Type B pancreatic cell (in vitro differentiated cells): ENCODE measurements at places on chromosomes 12 and 14. TPM values are rescaled to one million over a fixed set of nuclear protein-coding genes. Genes with fewer than 3 reads are reported as not detected.

RPS6KA5 gene
- total RNA-seq, result 6.0 and 7.4 TPM in 2 replicates

FOXG1 gene
- 0.10 and 1.7 TPM in 2 replicates for total RNA-seq

SDR9C7 gene
- total RNA-seq, result 0.22 and 0.26 TPM in 2 replicates

CIPC gene
- total RNA-seq, result 27.2 and 34.0 TPM in 2 replicates

CEBPE gene
- total RNA-seq, result not detected in 2 replicates

NXPH4 gene
- total RNA-seq, result 15.1 and 45.5 TPM in 2 replicates

ZC2HC1C gene
- 3.7 and 4.7 TPM in 2 replicates for total RNA-seq

GLIPR1L1 gene
- total RNA-seq, result not detected in 2 replicates

DNA sequence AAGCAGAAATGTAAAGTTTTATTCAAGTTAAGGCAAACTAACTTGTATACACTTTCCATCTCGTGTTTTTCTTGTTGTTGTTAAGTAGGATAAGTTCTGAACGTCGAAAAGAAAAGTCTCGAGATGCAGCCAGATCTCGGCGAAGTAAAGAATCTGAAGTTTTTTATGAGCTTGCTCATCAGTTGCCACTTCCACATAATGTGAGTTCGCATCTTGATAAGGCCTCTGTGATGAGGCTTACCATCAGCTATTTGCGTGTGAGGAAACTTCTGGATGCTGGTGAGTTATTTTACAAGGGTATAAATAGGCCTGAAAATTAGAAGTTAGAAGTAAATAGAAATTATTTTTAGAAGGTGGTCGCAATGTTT lies 25.0 kb downstream of the HIF1A start:
- H3K27ac ChIP-seq, result no peak overlapping the region
- peaks cover 14% of the 10 kb centered on the region for H3K4me1 ChIP-seq
- no peaks in the 10 kb centered on the region for H3K27me3 ChIP-seq

- H3K27me3 ChIP-seq, result no peaks in the 10 kb centered on the region
- no peak for DNase-seq
- H3K4me1 ChIP-seq, result peaks cover 34% of the 10 kb centered on the region
Observed at GRCh38 chr14:51653775-51654532, 2.2 kb downstream of the FRMD6 start.

DNA sequence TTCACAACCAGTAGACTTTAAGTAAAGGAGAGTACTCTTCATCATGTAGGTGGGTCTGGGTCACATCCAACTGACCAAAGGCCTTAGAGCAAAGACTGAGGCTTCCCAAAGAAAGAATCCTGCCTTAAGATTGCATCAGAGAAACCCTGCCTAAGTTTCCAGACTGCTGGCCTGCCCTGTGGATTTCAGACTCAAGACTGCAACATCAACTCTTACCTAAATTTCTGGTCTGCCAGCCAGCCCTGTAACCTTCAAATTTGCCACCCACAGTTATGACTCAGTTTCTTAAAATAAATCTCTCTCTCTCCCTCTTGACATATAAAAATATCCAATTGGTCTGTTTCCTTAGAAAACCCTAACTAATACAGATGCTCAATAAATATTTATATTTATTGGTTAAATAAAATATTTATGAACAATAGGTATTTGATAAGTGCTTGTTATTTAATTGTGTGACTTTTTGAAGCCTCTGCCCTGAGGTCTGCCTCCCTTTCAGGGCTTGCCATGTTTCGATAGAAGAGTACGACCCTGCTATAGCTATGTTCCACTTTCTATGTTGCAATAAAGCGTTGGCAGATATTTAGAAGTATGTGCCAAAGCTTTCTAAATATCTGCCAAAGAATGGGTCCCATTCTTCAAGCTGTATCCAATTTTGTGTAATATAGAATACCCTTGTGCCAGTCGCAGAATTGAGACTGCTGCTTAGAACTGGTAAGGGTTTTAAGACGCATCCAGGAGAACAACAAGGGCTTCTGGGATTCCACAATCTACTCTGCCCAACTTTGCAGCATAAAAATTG lies 65.7 kb downstream of the TMEM30B start:
- no peak for DNase-seq
- H3K36me3 ChIP-seq, result no peaks in the 10 kb centered on the region
- H3K27me3 ChIP-seq, result no peaks in the 10 kb centered on the region
- no peak overlapping the region for H3K4me3 ChIP-seq

- H3K4me3 ChIP-seq, result no peak overlapping the region
- peaks cover 11% of the 10 kb centered on the region for H3K36me3 ChIP-seq
- no peak overlapping the region for H3K27ac ChIP-seq
- H3K4me1 ChIP-seq, result peaks cover under 1% of the 10 kb centered on the region
Observed at GRCh38 chr12:43898474-43898873, 62.6 kb downstream of the TMEM117 start.

GRCh38 chr12:90858252-90858651 lies 96.7 kb downstream of the CCER1 start:
- no peak for DNase-seq
- H3K4me3 ChIP-seq, result no peak overlapping the region
- no peaks in the 10 kb centered on the region for H3K27me3 ChIP-seq
- no peaks in the 10 kb centered on the region for H3K36me3 ChIP-seq
- H3K4me1 ChIP-seq, result peaks cover 17% of the 10 kb centered on the region
- peak overlapping the region; percentile 55 for H3K27ac ChIP-seq

- peak overlapping the region; percentile 67 for H3K27ac ChIP-seq
- H3K27me3 ChIP-seq, result no peaks in the 10 kb centered on the region
- DNase-seq, result no peak
- H3K4me3 ChIP-seq, result peak overlapping the region; percentile 89
Observed at GRCh38 chr12:55743406-55744339, 751 bp downstream of the GDF11 start.

GRCh38 chr14:104349950-104350349 lies 211.6 kb downstream of the KIF26A start:
- H3K4me3 ChIP-seq, result no peak overlapping the region
- H3K4me1 ChIP-seq, result peaks cover 9% of the 10 kb centered on the region
- no peak for DNase-seq
- peaks cover 36% of the 10 kb centered on the region for H3K27me3 ChIP-seq
- no peak overlapping the region for H3K27ac ChIP-seq
- H3K36me3 ChIP-seq, result no peaks in the 10 kb centered on the region

- H3K4me1 ChIP-seq, result no peaks in the 10 kb centered on the region
- H3K27me3 ChIP-seq, result peaks cover 11% of the 10 kb centered on the region
- H3K4me3 ChIP-seq, result no peak overlapping the region
- DNase-seq, result no peak
Observed at GRCh38 chr14:60317609-60318008, 68.6 kb downstream of the PPM1A start.

- no peak for DNase-seq
- H3K27me3 ChIP-seq, result no peaks in the 10 kb centered on the region
- H3K36me3 ChIP-seq, result no peaks in the 10 kb centered on the region
Observed at GRCh38 chr12:74066476-74066875, 471.2 kb upstream of the ATXN7L3B start.

GRCh38 chr12:122895320-122895703 lies 612 bp downstream of the VPS37B start:
- peaks cover 6% of the 10 kb centered on the region for H3K27me3 ChIP-seq
- peak overlapping the region; percentile 99 for H3K27ac ChIP-seq
- DNase-seq, result no peak
- H3K4me1 ChIP-seq, result peaks cover 36% of the 10 kb centered on the region
- peak overlapping the region; percentile 96 for H3K4me3 ChIP-seq

- peaks cover 41% of the 10 kb centered on the region for H3K36me3 ChIP-seq
- peaks cover 8% of the 10 kb centered on the region for H3K4me1 ChIP-seq
- no peak for DNase-seq
Observed at GRCh38 chr12:77054851-77055250, 10.5 kb downstream of the E2F7 start.
